Esophagus muscularis mucosa (tissue), 4 donors: ENCODE measurements at places on chromosomes 5 and 9.

DNA sequence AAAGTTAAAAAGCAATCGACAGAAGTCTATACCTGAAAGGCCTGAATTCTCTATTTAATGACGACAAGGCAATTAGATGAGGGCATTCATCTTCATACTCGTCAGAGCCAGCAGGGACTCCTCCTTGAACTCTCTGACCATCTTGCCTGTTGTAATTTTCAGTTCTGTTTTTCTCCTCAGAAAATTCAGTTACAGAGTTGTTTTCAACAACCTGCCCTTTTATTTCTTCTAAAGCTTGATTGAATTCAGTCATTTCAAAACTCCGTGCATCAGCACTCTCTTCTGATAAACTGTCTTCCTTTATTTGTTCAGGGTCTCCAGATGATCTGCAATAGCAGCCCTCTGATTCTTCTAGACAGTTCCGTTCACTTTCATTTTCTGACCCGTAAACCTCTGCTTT, 15.6 kb downstream of the RIOK2 start:
- no peaks in the 10 kb centered on the region for H3K4me1 ChIP-seq
- no peak overlapping the region for H3K4me3 ChIP-seq

DNA sequence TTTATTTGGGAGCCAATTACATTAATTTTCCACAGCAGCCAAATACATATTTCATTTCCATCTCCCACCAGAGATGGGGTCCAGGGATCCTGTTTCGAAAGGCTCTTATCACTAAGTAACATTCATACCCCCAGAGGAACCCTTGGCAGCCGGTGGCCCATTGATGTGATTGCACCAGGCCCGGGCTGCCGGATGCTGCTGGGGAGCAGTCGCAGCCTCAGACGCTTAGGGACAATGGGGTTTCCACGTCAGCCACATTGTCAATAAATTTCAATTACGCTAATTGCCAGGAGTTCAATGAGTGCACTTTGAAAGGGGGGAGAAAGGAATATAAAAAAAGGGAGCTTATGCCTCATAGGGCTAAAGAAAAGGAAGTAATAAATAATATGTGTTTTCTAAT, 478.8 kb upstream of the ADAMTS16 start:
- H3K27ac ChIP-seq = no peak overlapping the region
- DNase-seq = peak; percentile 50
- H3K27me3 ChIP-seq = no peaks in the 10 kb centered on the region
- no peak overlapping the region for H3K4me3 ChIP-seq
- H3K4me1 ChIP-seq = no peaks in the 10 kb centered on the region
- no peaks in the 10 kb centered on the region for H3K36me3 ChIP-seq

GRCh38 chr5:145408048-145408341, 427.1 kb downstream of the PRELID2 start:
- H3K27ac ChIP-seq = no peak overlapping the region
- no peaks in the 10 kb centered on the region for H3K4me1 ChIP-seq
- H3K36me3 ChIP-seq = no peaks in the 10 kb centered on the region
- H3K4me3 ChIP-seq = no peak overlapping the region
- no peaks in the 10 kb centered on the region for H3K27me3 ChIP-seq

DNA sequence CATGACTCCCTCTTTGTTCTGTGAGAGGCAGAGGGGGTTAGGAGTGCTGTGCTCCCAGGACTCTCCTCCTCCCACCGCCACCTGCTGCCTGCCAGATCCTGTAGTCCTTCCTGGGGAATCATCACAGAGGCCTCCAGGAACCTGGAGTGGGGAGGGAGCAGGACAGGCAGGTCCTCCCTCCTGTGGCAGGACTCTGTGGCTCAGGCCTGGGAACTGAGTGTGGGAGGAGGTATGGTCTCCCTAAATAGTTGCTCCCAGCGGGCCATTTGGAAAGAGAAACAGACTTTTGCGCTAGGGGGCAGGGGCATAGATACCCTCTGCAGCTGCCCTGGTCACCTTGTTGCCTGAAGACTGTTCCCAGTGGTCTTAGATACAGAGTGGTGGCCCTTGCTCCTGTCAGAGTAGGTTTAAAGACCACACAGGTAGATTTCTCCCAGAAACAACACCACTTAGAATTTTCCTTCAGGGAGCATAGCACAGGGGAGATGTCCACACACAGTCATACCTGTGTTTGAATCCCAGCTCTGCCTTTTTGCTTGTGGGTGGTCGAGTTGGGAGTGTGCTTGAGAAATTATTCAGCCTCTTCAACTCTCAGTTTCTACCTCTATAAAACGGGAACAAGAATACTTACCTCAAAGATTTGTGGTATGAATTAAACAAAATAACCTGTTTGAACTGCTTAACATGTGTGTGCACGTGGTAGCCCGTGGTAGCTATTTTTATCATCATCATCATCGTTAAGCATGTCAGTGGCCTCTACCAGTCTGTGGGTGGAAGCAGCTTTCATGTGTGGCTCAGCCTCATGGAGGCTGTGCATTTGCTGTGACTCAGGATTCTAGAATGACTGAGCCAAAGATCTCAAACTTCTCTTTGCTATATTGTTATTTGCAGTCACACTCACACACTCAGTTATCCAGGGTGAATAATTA, 55.8 kb downstream of the SLC22A5 start:
- H3K4me3 ChIP-seq = no peak overlapping the region
- peak; percentile 66 for DNase-seq
- H3K27me3 ChIP-seq = no peaks in the 10 kb centered on the region
- no peaks in the 10 kb centered on the region for H3K36me3 ChIP-seq
- H3K27ac ChIP-seq = peak overlapping the region; percentile 80

GRCh38 chr9:132056717-132057560, 22.7 kb downstream of the MED27 start:
- H3K27me3 ChIP-seq = no peaks in the 10 kb centered on the region
- peaks cover 12% of the 10 kb centered on the region for H3K36me3 ChIP-seq
- no peak overlapping the region for H3K4me3 ChIP-seq
- no peaks in the 10 kb centered on the region for H3K4me1 ChIP-seq
- DNase-seq = no peak

DNA sequence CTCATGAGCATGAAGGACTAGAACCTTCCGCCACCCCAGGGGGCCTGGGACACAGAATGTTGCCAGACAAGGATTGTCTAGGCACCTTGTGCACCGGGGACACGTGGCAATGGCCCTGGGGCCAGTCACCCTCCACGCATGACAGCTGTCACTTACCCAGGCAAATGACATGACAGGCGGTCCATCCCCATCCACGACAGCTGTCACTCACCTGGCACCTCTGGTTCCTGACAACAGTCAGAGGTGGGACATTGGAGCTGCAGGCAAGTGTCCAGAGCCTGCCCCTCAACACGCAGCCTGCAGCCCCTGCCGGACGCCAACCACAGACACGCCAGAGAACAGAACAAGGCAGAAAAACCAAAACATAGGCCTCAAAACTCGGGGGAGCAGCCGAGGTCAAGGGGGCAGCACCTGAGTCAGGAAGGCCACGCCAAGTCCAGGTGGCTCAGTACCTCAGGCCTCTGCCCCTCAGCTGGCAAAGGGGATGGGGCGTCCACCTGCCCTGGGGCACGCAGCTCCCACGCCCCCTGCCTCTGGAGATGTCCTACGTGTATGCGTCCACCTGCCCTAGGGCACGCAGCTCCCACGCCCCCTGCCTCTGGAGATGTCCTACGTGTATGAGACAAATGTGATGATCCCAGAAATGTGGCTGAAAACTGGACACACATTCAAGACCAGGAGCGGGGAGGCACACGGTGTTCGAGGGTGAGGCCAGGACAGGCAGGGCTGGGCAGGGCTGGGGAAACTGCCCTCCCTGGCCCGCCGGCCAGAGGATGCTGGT, 14.5 kb downstream of the VAV2 start:
- DNase-seq = no peak
- H3K4me1 ChIP-seq = peaks cover 29% of the 10 kb centered on the region
- H3K4me3 ChIP-seq = no peak overlapping the region
- no peaks in the 10 kb centered on the region for H3K27me3 ChIP-seq
- H3K27ac ChIP-seq = no peak overlapping the region

- H3K27ac ChIP-seq = no peak overlapping the region
- peaks cover 92% of the 10 kb centered on the region for H3K36me3 ChIP-seq
- DNase-seq = no peak
- H3K27me3 ChIP-seq = no peaks in the 10 kb centered on the region
- H3K4me3 ChIP-seq = no peak overlapping the region
These were observed 79.4 kb downstream of the PHF2 start for GRCh38 chr9:93655621-93656425.

DNA sequence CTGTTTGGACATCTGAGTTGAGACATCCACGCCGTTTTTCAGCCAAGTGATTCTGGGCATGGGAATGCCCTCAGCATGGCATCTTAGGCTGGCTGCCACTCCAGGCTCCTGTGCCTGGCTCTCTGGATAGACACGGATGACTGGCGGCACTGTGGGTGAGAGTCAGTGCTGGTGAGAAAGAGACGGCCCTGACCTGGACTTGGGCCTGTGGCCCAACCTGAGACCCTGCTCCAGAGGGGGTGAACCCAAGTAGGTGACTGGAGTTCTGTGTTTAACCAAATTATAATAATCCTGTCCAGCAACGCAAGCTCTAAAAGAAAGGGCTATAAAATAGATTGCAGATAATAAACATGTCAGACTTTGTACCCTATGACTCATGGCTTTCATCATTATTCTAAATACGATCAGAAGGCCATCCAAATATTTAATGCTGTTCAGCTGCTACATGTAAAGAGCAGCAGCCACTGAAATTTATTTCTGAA, 173.9 kb downstream of the HSPA4 start:
- no peak overlapping the region for H3K4me3 ChIP-seq
- no peaks in the 10 kb centered on the region for H3K27me3 ChIP-seq
- no peaks in the 10 kb centered on the region for H3K4me1 ChIP-seq
- no peak overlapping the region for H3K27ac ChIP-seq

DNA sequence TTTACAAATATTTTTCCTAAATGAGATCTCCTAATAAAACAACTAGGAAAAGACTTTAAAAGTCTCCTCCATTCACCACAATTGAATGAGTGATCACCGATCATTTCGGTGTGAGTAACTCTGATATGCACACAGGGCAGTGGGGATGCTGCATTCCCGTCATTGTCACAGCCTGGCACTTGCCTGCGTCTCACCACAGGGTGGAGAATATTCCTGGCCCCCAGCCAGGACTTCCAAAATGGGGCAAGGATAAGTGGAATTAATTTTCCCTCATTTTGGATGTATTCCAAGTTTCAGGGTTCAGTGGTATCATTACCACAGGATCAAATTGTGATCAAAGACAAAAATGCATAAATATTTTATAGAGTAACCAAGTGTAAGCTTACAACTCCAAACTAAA, 107.1 kb downstream of the CTNND2 start:
- DNase-seq = no peak
- H3K4me1 ChIP-seq = no peaks in the 10 kb centered on the region
- no peak overlapping the region for H3K4me3 ChIP-seq
- no peaks in the 10 kb centered on the region for H3K36me3 ChIP-seq
- H3K27me3 ChIP-seq = no peaks in the 10 kb centered on the region
- H3K27ac ChIP-seq = no peak overlapping the region

DNA sequence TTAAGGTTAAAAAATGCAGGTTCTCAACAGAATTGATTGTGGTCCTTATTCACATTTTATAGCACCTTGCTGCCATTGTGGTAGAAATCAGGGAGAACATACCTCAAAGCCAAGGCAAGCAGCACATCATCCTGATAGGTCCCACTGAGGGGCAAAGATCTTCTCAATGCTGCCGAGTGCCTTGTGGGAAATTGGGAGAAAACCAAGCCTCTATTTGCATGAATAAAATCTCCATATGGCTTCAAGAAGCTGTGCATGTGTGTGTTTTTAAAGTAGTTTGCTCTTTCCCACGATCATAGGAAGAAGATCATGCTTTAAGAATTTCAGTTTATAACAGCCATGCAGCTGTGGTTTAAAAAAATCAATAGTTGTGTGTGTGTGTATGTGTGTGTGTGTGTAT, 216.9 kb upstream of the FBXL7 start:
- no peaks in the 10 kb centered on the region for H3K4me1 ChIP-seq
- H3K27ac ChIP-seq = no peak overlapping the region
- no peak for DNase-seq
- no peaks in the 10 kb centered on the region for H3K27me3 ChIP-seq

DNA sequence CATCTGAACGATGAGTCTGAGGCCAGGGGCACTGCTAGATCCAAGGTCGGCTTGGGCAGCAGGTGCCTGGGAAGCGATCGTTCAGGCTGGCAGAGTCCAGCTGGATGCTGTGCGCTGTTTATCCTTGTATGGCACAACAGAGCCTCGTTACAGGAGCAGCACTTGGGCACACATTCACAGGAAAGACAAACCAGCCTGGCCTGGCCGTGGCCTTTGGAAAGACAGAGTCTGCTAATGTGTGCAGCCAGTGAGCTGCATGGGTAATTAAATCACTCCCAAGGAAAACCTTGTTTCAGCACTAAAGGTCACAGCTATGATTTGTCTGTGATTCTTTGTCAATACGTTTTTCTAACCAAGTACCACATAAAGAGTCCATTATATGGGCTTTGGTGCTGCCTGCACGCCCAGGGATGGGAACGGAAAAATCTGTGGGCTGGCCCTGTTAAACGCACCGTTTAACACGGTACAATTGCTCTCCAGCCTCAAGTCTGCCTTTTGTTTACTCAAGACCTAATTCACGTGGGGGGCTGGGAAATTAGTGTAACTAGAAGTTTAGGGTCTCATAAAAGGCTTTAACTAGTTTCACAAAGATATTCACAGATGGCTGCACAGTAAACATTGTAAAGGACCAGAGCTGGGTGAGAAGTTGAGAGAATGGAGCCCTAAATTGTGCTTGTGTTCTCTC, 509.3 kb downstream of the KDM4C start:
- no peak overlapping the region for H3K4me3 ChIP-seq
- H3K27ac ChIP-seq = no peak overlapping the region
- no peaks in the 10 kb centered on the region for H3K4me1 ChIP-seq
- H3K36me3 ChIP-seq = no peaks in the 10 kb centered on the region
- DNase-seq = no peak
- H3K27me3 ChIP-seq = peaks cover 4% of the 10 kb centered on the region

- peak overlapping the region; percentile 28 for H3K27ac ChIP-seq
- H3K4me3 ChIP-seq = peak overlapping the region; percentile 21
- no peak for DNase-seq
- H3K4me1 ChIP-seq = peaks cover 14% of the 10 kb centered on the region
- H3K27me3 ChIP-seq = no peaks in the 10 kb centered on the region
- no peaks in the 10 kb centered on the region for H3K36me3 ChIP-seq
These were observed 72.7 kb upstream of the ORM1 start for GRCh38 chr9:114250235-114250568.

DNA sequence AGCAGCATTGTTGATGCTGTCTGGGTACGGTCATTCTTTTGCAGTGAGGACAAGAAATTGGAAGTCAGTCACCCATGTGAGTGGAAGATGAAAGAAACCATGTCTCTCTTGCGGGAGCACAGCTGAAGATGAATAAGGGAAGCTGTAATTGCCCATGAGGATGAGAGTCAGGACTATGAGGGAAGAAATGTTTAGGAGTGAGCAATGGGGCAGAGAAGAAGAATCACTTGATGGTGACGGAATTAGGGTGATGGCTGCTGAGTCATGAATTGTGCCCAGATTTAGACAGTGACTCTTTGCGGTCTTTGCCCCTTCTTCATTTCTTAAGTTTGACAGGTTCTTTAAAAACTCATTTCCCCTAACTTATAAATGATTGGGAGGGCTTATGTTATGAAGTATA, 183.3 kb downstream of the MAST4 start:
- H3K4me3 ChIP-seq = no peak overlapping the region
- H3K27me3 ChIP-seq = no peaks in the 10 kb centered on the region
